NCI-H2081 treated with DMSO at 0.1 percent for 48 hours (cell line): ENCODE measurements at places on chromosomes 2 and 18.

DNA sequence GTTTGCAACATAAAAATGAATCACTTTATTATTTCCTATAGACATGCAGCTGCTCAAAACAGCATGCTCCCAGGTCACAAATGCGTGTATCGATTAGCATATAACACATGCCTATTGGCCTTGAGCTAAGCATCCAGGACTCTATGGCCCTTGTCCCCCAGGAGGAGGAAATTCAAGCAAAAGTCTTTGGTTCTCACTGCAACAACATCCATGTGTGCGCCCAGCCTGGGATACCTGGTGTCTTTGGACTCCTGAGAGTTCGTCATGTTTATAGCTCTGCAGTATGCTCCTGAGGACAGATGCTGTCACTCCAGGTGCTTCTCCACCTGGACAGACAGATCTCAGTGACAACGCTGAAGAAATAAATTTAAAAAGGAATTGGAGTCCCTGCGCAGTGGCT, 284.6 kb downstream of the PHLPP1 start:
- no peak for DNase-seq

GRCh38 chr2:223634238-223634637, 32.1 kb upstream of the SCG2 start:
- no peak for DNase-seq

- DNase-seq: no peak
Measured at GRCh38 chr2:9752441-9753275, 90.6 kb upstream of the TAF1B start.

- no peak for DNase-seq
Measured at GRCh38 chr2:211881449-211881848, 657.2 kb downstream of the ERBB4 start.

DNA sequence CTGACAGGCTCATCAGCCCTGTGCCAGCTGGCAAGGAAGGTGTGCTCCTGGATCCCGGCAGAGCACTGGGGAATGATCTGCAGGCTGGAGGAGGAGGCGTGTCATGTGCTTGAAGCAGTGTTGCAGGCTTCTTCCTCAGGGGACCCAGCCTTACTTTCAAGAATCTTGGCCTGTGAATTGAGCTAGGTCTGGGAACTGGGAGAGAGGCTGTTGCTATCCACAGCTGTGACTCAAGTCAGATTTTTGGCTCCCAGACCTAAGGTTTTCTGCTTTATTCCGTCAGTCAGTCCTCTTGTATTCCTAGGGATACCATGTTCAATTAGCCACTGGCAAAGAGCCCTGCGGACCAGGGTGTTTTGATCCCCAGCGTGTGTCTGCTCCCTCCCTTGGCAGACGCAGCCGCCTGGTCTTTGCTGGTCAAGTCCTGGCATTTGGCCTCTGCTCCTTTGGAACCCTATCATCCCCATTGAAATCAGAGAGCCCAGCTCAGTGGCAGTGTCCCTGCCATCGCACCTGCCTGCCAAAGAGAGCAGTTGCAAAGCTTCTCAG, 32.4 kb downstream of the ASB1 start:
- DNase-seq: no peak

GRCh38 chr18:71011389-71011788, 722.5 kb downstream of the SOCS6 start:
- no peak for DNase-seq

DNA sequence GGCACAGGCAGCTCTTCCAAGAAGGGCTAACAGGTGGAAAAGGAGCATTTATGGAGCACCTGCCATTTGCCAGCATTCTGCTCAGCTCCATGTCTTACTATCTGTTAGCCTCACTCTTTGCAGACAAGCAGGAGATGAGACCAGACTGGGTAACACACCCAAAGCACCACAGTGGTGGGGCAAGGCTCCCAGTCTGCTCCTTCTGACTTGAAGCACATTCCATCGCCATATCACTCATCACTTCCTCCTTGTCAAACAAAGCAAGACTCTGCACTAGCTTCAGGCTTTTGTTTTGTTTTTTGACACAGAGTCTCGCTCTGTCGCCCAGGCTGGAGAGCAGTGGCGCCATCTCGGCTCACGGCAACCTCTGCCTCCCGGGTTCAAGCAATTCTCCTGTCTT, 182.8 kb downstream of the MGAT5 start:
- DNase-seq: no peak

GRCh38 chr2:233940376-233941276, 23.5 kb downstream of the TRPM8 start:
- DNase-seq: no peak

- DNase-seq: no peak
Measured at GRCh38 chr2:94273242-94273641, 598.0 kb upstream of the TEKT4 start.

DNA sequence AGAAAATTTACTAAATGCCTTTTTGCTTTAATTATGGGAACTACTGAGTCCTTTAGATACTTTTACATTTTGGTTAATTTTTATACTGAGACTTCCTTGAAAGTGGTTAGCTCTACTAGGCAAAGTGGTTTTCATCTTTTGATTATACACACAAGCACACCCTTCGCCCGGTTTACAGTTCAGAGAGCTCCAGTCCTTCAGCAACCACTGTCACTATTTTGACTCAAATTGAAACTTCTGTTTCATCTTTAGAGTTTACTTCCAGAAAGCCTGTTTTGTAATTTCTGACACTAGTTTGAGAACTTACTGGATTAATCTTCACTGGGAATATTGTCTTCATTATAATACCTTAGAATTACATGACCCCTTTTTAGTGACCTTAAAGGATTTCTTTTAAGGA, 140.3 kb upstream of the FOSL2 start:
- no peak for DNase-seq

GRCh38 chr2:191404568-191404991, 159.4 kb downstream of the MYO1B start:
- DNase-seq: no peak

- DNase-seq: no peak
Measured at GRCh38 chr2:108565778-108566375, 31.6 kb downstream of the LIMS1 start.

GRCh38 chr18:37489998-37490397, 75.6 kb downstream of the CELF4 start:
- DNase-seq: no peak

GRCh38 chr2:101116841-101117552, 34.2 kb downstream of the TBC1D8 start:
- no peak for DNase-seq

DNA sequence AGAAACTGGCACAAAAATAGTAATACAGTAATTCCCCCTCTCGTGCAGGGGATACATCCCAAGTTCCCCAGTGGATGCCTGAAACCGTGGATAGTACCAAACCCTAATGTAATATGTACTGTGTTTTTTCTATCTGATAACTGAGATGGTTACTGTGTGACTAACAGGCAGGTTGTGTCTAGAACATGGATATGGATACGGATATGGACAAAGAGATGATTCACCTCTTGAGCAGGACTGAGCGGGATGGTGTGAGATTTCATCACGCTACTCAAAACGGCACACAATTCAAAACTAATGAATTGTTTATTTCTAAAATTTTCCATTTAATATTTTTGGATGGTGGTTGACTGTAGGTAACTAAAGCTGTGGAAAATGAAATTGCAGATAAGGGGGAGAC, 3.4 kb downstream of the MBD1 start:
- no peak for DNase-seq

- DNase-seq: peak; percentile 74
Measured at GRCh38 chr2:60759654-60760053, 3.6 kb downstream of the PAPOLG start.

- no peak for DNase-seq
Measured at GRCh38 chr2:152562198-152562884, 154.9 kb downstream of the PRPF40A start.

GRCh38 chr18:42274488-42275137, 319.6 kb downstream of the PIK3C3 start:
- no peak for DNase-seq

DNA sequence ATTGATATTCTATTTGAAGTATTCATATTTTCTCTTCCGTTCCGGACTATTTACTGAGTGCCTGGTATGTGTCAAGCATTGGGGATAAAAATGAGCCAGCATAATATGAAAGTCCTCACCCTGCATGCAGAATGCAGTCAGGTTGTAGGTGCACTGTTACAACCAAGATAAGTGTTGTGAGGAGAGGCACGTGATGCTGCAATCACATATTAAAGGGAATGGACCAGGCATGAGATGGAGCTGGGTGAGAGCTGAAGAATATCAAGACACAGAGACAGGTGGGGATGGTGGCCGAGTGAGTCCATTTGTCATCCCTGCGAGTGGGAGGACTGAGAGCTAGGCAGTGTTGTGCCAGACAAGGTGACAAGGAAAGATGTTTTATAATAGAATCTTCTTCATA, 52.3 kb downstream of the MFSD6 start:
- DNase-seq: no peak

GRCh38 chr2:156332534-156333273, at the start of gene NR4A2:
NR4A2 (minus strand) TSS chr2:156332721; CDS start chr2:156330186, 2,535 bp downstream.
- DNase-seq: peak; percentile 34

DNA sequence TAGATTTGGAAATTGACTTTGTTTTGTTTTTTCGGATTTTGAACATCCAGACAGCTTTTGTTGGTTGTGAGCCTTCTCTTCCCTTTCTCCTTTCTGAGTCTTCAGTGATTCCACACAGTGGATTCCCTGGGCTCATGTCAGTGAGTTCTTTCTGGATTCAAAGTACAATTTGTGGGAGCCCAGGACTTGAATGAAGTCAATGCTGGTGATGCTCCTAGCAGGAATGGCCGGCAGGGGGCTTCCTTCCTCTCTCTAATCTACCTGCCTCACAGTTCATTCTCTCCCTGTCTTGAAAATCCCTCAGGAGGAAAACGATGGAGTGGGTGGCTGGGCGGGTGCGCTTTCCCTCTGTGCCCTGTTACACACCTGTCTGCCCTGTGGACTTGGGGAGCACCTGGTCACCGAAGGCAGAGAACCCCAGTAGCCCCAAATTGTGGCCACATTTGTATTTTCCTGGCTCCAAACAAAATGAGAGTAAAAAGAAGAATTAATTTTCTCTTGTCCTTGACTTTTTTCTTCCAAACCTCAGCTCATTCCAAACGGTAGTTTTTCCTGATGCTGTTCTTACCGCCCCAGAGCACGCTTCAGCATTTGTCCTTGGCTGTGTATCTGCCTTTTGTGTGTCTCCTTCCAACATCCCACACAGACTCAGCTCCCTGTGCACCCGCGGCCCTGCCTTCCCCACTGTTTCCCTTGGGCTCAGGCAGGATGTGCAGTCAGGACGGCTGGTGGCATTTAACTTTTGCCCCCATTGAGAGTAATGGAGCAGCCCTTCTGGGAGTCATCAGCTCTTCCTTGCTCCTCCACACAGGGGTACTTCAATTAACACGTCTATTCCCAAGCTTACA, 86.6 kb downstream of the MARCO start:
- no peak for DNase-seq

DNA sequence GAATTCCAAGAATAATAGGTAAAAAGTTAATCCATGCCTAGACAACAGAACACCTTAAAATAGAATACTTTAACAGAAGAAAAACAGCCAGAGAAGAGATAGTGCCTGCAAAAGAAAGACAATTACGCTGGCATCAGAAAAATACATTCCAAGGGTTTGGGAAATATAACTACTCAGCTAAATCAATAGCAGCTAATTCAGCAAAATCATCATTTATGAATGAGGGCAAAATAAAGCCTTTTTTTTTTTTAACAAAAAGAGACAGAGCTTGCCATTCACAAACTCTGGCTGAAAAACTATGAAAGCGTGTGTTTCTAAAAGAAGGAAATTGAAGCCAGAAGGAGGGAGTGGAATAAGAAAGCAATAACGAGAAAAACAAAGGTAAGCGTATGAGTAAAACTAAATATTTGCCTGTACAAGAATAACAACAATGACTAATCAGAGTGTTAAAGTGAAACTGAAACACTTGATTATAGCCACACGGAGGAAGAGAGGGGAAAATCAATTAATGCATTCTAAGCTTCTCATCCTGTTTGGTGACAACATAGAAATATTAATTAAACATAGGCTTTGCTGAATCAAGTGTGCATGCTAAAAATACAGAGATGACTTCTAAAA, 90.2 kb downstream of the EHD3 start:
- DNase-seq: no peak

DNA sequence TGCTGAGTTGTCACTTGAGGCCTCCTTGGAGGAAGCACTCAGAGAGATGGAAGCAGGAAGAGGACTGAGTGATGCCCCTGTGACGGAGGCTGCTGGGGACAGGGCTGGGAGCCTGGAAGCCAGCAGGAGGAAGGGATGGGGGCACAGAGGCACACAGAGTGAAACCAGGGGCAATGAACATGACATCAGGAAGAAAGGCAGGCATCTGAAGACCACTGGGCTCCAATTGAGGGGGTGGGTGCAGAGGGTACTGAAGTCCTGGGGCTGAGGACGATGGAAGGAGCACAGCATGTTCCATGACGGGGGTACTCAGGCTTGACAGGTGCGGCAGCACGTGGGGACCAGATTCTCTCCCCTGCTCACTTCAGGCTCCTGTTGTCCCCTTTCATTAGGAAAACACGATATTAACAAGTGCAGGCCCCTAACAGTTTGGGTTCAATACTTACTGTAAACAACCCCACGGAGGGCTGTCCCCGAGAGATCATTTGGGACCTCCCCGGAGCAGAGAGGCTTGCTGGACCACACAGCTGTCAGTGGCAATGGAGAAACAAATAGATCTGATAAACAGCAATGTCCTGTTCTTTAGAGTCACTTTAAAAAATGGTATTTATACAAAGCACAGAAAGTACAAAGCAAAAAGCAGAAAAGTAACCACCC, 8.7 kb downstream of the INPP5D start:
- no peak for DNase-seq

DNA sequence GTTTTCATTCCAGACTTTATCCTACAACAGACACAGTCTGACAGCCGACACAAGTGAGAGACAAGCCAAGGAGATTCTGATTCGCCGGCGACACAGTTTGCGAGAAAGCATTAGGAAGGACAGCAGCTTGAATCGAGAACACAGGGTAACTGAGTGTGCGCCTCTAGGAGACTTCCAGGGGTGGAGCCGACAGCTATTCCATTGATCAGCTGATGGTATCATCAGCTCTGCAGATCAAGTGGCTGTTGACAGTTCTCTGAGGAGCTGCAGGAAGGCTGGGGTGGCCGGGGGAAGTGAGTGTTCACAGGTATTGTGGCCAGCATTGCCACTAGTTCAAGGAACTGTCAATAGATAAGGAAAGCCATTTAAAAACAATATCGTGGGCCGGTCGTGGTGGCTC, 57.3 kb upstream of the TMEM182 start:
- DNase-seq: no peak

GRCh38 chr2:22882643-22883042, 502.3 kb upstream of the KLHL29 start:
- no peak for DNase-seq

DNA sequence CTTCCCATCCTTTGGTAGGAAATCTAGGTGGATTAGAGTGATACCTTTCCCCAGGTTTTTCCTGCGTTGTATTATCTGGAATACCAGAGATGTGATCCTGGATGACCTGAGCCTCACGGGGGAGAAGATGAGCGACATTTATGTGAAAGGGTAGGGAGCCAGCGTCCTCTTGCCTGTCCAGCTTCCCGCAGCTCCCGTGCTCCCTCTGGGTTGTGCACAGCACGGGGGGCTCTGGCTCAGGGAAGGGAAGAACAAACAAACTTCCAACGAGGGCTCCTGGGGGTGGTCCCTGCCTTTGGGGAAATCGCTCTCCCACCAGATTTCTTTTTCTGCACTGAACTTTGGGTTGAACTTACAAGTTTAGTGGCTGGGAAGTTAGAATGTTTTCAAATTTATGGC, 215.7 kb downstream of the DYSF start:
- DNase-seq: no peak
